T-helper 9 cell (primary cell): ENCODE measurements at places on chromosomes 1 and 21.

GRCh38 chr1:117674521-117675400, 68.9 kb downstream of the TENT5C start:
- peak; percentile 34 for DNase-seq

DNA sequence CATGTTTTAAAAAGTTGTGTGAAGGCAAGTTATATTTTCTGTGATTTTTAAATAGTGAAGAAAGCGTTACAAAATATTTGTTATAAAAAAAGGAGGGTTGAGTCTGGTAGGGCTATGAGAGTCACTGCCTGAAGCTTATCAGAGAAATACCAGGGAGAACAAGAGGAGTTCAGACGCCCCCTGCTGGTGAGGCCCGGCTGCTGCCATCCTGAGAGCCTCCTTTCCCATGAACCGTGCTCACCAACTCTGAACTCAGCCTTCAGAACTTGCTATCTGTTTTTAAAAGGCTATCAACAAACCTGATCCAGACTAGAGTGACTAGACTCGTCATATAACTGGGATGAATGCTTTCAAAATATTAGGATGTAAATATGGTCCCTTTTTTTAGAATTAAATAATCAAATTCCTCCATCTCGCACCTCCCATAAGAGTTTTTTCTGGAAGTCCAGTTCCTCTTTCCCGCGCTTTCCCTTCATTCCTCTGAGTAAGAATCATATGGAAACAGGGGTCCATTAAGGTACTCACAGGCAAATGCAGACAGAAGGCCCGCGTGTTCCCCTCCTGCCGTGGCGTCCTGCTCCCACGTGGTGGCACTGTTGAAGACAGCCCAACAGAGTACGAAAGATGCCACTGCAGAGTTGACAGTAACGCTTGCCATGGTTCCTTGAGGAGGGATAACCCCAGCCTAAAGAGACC, 26.2 kb upstream of the SPATA6 start:
- DNase-seq = peak; percentile 54

DNA sequence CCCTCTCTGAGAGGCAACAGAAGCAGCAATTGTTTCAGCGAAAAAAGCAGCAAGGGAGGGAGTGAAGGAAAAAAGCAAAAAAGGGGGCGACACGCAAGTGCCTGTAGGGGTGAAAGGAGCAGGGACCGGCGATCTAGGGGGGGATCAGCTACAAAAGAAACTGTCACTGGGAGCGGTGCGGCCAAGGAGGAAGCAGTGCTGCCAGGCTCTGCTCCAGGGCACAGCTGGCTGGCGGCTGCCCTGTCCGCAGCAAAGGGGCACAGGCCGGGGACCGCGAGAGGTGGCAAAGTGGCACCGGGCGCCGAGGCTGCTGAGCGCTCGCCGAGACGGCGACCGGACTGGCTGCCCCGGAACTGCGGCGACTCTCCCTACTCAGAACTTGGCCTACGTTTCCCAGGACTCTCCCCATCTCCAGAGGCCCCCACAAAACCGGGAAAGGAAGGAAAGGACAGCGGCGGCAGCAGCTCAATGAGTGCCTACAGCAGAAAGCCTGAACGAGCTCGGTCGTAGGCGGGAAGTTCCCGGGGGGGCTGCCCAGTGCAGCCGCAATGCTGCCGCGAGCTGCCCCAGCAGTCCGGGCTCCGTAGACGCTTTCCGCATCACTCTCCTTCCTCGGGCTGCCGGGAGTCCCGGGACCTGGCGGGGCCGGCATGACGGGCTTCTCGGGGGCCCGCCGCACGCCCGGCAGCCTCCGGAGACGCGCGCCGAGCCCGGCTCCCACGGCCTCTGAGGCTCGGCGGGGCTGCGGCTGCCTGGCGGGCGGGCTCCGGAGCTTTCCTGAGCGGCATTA, 1.0 kb upstream of the CDKN2C start:
- DNase-seq = peak; percentile 41

DNA sequence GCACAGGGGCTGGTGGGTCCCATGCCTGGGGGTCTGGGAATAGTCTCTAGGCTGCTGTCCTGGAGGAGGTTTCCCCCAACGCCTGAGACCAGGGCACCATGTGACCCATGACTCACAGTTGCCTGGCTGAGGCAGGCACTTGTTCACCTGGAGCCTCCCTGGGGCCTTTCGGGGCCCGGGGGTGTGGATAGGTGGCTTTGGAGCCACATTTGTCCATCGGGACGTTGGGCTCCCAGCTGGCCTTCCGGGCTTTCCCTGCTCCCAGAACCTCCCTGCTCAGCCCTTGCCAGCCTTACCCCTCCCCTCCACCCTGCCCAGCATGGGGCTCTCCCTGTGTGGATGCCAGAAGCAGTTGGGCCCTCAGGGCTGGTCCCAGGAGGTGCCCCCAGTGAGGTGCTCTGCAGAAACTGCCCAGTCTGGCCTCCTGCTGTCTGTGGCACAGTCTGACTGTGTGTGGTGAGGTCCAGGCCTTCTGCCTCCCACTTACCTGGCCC, 14.2 kb downstream of the COL6A1 start:
- DNase-seq = no peak

- no peak for DNase-seq
These were observed 19.1 kb upstream of the KCNA10 start for GRCh38 chr1:110538075-110538474.
